NK-92 treated with Interleukin-12 subunit alpha and Interleukin-12 subunit beta, amount 100 ng/mL, for 24 hours (cell line): ENCODE measurements at places on chromosomes 1 and 21.

- DNase-seq: no peak
Measured at GRCh38 chr1:155070158-155070621, 6.7 kb downstream of the EFNA4 start.

- no peak for DNase-seq
Measured at GRCh38 chr1:33177996-33178540, 3.8 kb downstream of the TRIM62 start.

- no peak for DNase-seq
Measured at GRCh38 chr1:1406101-1406820, 832 bp downstream of the MRPL20 start.

DNA sequence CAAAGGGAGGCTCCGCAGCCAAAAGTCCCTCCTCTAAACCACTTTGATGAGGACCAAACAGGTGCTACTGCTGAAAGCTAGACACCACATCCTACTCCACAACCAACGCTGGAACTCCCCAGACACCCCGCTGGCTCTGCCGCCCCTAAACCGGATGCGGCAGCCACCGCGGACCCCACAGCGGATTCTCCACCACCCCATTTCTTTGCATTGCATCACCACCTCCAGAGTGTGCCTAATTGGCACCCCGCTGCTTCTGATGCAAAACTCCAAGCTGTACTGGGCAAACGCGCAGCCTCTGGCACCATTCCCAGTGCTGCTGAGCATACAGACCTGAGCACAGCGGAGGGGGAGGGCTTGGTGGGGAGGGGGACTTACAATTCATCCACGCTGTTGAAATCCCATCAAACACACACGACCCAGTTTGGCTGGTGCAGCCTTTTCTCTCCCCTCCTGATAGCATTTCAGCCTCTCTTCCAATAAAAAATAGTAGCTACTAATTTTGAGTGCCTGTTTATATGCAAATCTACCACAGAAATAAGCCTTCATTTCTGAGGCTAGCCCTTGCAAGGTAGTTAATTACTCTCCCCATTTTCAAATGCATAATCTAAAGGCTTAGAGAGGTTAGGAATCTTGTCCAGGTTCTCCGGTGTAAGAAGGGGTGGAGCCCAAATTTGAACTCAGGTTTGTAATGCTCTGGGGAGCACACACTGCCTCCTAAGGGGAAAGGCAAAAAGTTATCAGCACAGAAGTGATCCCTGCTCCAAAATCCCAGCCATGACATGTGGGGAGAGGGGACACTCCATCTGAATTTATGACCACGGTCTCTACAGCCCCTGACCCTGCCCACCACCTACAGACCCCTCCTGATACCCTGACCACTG, 12.2 kb upstream of the RGS16 start:
- peak; percentile 88 for DNase-seq

DNA sequence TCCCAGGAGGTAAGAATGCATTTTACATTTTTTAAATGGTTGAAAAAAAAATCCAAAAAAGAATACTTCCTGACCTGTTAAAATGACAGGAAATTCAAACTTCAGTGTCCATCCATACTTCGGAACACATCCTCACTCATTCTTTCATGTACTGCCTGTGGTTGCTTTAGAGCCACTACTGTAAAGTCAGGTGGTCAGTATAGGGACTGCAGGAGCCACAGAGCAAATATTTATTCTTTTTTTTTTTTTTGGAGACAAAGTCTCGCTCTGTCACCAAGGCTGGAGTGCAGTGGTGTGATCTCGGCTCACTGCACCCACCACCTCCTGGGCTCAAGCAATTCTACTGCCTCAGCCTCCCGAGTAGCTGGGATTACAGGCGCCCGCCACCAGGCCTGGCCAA, 124.7 kb downstream of the CLIC6 start:
- DNase-seq: no peak

- DNase-seq: no peak
Measured at GRCh38 chr1:60850084-60850483, 232.3 kb upstream of the NFIA start.

DNA sequence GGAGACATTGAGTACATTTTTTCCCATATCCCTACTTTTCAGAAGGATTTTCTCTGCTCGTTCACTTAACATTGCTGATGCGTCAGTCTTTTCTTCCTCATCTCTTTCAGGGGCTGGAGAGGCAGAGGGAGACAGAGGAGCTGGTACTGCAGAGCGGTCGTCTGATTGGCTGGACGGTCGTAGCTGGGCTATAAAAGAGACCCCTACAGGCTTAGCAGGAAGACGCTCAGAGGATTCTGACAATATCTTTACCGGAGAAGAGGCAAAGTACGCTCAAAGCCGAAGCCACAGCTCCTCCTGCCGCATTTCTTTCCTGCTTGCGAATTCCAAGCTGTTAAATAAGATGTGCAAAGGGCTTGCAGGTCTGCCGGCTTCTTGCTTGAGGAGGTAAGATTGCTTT, at the start of gene RGS4:
RGS4 (plus strand) TSS at position 220 of the 400 bp plus-strand sequence; CDS start at position 344, 124 bp downstream.
- DNase-seq: no peak

DNA sequence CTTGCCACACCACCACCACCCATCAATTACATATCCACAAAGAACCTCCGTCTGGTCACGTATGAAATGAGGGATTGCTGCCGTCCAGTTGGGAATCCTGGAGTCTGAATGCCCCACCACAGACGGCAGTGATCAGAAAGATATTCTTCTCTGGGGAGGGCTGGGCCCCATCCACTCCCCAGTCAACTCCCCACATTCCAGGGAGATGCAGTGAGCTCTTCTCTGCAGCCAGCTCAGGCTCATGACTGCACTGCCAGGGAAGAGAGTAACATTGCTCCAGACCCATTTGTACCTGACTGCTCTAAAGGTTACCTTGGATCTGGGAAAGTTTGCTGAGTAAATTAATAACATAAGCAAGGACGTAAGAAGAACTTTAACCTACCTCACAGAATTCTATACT, 18.3 kb downstream of the DEGS1 start:
- DNase-seq: no peak

DNA sequence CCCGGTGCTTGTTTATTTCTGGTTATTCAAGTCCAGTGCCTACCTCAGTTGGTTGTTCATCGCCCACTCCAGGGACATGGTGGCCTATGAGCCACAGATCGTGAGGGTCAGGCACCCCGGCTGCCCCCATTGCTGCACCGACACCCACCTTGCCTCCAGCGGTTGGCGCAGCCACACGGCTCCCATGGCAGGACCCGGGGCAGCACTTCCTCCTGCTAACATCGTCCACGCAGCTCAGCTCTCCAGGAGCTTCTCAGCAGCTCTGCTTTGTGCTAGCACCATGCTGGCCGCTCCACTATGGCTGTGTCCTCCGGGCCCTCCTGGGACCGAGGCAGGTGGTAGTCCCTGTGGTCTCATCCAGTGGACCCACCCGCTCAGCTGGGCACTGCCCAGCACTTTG, 13.9 kb upstream of the PRKCZ start:
- DNase-seq: no peak

DNA sequence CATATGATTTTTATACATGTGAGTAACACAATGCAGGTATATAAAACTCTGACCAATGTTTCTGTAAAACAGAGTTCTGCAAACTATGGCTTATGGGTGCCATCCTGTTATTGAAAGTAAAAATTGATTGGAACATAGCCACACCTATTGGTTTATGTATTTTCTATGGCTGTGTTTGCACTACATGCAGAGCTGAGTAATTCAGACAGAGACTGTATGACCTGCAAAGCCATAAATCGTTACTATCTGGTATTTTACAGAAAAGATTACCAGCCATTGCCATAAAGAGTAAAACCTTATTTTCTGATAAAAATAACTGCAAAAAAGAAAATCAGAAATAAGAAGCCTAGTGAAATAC, 13.1 kb downstream of the GBP1 start:
- no peak for DNase-seq

GRCh38 chr1:202835548-202836072, 24.9 kb downstream of the PCAT6 start:
- peak; percentile 50 for DNase-seq

- DNase-seq: no peak
Measured at GRCh38 chr1:204902671-204903070, 32.0 kb downstream of the NFASC start.

GRCh38 chr1:6389971-6390370, 3.6 kb downstream of the ACOT7 start:
- no peak for DNase-seq

- DNase-seq: no peak
Measured at GRCh38 chr1:157111396-157112165, 12.0 kb upstream of the ETV3L start.

- DNase-seq: no peak
Measured at GRCh38 chr1:237293804-237294203, 251.8 kb downstream of the RYR2 start.

DNA sequence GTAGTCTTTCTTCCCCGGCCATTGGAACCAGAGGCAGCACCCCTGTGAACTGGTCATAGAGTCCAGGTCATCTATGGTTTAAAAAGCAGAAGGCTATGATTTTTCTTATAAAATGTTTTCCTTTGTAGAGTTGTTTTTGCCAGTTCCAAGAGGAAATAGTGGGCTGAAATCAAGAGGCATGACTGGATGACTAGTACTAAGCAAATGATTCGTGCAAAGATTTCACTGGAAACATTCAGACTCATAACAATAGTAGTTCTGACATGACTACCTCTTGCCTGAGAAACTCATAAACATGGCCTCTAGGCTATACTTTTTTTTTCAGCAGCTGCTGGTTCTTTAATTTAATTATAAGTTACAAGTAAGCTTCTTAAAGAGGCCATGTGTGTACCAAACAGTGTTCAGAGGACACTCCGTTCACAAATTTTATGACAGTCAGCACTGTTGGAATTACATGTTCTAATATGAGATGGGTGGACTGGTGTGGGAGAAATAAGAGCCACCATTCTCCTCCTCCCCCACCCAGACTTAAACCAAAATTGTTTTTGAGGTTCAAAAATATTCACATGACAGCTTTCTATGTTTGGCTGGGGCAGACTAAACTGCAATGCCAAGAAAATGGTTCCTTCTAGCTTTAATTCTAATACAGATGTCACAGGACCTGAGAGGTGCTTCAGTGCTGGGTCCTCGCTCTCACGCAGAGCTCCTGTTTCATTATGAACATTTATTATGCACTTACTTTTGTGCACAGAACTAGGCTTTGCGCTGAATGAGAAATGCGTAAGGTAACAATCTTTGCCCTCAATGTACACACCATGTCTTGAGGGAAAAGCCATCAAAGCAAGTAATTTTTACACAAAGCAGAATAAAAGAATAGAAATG, 147.5 kb downstream of the ZC3H11B start:
- DNase-seq: no peak

DNA sequence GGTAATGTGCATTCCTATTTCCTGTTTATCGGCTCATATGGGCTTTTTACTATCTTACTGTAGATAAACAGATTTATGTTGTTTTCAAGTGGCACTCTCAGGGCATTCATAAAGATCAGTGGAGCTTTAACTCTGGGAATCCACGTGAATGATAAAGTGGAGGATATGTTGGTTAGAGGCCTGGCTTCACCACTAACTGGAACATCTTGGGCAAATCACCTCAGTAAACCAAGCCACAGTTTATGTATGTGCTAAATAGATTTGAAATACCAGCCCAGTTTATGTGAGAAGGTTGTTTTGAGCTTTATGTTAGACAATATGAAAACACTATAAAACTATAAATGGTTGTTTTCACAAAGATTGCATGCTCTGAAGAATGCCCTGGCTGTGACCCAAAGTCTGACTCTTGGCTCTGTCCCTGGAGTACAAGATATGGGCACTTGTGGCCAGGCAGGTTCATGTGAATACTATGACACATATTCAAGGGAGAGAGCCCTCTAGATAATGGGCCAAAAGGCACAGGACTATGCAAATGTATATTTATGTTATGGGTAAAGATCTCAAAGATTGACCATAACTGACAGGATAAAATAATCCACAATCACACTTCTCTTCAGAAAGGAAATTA, 36.7 kb downstream of the FAM163A start:
- DNase-seq: no peak

- no peak for DNase-seq
Measured at GRCh38 chr21:43626390-43626789, 32.9 kb downstream of the HSF2BP start.

- DNase-seq: no peak
Measured at GRCh38 chr1:44884746-44885145, 41.7 kb upstream of the PTCH2 start.

GRCh38 chr1:46394108-46394871, at the start of gene FAAH:
TSS of gene FAAH (plus strand) at chr1:46394317. CDS start at chr1:46394349, 32 bp downstream.
- no peak for DNase-seq

DNA sequence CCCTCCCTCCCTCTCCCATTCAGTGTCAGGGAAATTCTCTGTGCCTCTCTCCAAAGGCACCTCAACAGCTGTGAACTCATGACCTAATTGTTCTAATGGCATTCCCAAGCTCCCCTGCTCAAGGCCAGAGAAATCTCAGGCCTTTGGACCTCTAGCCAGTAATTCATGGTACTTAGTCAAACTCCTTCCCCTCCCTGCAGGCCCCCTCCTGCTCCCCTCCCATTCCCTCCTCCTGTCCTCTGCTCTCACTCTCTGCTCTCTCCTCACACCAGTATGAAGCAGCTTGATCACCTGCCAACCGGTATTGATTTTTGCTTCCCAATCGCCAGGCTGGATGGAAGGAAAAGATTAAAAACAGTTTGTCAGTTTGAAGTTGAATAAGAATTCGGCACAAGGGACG, 370.5 kb upstream of the PBX1 start:
- DNase-seq: no peak

DNA sequence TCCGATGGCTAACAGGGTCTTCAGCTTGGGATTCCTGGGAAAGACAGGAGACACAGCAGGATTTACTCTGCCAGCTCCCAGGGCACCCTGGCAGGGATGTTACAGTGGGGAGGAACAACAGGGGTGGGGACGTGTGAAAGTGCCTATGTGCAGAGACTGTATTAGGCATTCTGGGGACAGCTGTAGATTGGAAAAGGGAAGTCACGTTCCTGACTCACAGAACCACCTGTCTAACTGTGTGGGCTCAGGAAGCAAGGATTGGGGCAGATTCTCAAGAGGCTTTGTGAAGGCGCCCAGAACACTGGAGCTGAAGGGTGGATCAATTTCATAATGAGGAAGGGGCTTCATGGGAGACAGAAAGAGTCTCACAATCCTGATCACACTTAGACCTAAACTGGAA, 4.4 kb downstream of the CHIT1 start:
- DNase-seq: no peak

DNA sequence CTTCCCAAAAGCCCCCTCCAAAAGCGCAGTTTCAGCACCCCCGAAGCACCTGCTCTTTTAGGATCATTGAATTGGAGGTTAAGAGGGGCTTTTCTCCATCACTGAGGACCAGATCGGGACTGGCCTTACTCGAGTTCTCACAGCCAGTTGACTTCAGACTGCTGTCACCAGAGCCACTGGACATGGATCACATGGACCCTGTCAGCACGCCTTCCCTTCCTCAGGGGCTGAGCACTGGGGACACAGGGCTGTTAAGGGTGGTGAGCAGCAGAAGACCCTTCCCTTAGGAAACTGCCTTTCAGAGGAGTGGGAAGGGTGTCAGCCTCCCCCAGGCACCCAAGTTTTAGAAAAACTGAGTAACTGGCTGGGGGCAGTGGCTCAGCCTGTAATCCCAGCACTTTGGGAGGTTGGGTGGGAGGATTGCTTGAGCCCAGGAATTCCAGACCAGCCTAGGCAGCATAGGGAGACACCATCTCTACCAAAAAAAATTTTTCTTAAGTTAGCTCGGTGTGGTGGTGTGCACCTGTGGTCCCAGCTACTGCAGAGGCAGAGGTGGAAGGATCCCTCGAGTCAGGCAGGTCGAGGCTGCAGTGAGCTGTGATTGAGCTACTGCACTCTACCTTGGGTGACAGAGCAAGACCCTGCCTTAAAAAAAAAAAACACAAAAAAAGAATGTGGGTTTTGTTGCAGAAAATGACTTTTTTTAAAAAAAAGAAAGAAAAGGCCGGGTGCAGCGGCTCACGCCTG, 584 bp upstream of the FGR start:
- DNase-seq: no peak
